ENCODE measurements at places on chromosomes 12 and 14.

GRCh38 chr14:24630872-24631477 is 3.0 kb downstream of the GZMB start:
- peak; percentile 96 for DNase-seq

GRCh38 chr12:13350946-13351345 is 154.4 kb downstream of the EMP1 start:
- no peak for DNase-seq

DNA sequence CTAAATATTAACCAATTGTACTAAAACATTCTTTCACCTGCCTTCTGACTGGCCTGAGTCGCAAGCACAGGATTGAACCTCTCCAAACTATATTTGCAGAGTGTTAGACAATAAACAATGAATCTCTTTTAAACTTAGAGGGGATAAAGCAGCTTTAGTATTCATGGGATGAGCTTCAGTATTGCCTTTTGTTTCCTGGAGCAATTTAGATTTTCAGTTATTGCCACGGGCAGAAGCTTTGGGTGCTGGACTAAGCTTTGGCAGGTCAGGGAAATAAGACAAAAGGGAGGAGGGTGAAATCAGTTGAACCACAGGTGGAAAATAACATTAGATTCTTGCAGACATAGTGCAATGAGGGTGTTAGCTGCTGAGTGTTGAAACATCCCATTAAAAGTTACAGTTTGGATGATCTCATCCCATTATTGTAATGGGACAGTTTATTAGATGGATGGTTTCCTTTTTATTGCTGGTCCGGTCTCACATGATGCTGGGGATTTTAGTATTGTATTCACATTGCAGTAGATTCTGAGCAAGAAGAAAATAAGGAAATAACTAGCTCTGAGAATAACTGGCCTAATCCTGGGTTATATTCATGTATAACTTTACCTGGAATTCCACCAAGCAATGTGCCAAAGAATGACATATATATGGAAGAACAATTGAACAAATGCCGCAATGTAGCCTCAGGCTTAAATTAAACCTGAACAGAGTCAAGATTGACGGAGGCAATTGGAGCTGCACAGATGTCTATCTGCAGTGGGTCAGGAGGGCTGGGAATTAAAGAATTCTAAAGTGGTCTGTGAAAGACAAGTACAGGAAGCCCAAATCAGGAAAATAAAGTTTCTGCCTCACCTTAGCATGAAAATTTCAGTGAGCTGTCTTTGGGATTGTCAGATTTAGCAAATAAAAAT is 1092.8 kb upstream of the SEL1L start:
- DNase-seq = no peak

- no peak for DNase-seq
Observed at GRCh38 chr14:54050759-54051158, 94.1 kb upstream of the BMP4 start.

DNA sequence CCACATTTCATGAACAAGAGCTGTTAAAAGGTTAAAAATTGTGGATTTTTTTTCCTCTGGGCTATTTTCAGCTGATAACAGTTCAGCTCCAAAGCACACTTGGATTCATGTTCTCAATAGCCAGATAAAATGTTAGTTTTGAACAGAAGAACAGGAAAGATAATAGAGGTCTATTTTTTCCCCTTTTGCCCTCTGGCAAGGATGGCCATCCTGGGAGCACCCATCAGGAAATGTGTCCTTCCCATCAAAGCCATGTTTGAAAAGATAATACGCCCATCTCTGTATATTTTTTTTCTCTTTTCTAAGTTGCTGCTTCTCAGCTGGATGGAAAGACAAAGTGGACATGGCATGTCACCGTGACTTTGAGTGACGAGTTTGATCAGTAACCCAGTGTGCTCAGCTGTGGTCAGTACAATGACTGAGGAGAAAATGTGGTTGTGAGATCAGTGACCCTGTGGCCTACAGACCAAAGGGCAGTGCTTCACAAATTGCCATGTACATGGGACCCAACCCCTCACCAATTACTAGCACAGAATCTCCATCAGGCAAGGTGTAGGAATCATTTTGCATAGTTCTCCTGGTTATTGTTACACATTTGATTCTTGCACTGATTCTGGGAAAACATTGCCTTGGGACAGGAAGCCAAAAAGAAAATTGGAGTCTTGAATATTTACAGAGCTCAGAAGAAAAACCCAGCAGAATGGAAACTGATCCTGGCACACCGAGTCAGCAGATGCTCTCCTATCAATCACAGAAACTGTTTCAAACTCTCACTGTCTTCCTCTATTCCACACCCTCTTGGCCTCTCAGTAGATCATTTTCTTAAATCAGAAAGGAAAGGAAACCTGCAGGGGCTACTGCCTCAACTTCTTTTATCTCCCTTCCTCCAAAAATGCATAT is 64.3 kb downstream of the ANO6 start:
- DNase-seq = no peak

DNA sequence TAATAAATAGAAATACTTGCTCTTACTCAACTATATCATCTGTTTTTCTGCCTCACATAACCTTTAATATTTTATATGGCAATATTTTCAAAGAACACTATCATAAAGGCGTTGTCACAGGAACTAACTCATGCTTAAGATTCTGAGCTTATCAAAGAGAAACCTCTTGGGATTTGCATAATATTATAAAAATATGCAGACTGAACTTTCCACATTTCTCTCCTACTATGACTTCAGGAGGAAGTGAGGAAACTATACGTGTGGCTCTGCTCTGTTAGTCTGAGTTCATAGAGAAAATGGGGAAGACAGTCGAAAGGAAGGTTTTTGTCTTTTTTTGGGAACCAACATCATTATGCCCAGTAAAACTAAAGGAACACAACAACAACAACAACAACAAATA is 124.7 kb downstream of the GARIN6 start:
- no peak for DNase-seq

DNA sequence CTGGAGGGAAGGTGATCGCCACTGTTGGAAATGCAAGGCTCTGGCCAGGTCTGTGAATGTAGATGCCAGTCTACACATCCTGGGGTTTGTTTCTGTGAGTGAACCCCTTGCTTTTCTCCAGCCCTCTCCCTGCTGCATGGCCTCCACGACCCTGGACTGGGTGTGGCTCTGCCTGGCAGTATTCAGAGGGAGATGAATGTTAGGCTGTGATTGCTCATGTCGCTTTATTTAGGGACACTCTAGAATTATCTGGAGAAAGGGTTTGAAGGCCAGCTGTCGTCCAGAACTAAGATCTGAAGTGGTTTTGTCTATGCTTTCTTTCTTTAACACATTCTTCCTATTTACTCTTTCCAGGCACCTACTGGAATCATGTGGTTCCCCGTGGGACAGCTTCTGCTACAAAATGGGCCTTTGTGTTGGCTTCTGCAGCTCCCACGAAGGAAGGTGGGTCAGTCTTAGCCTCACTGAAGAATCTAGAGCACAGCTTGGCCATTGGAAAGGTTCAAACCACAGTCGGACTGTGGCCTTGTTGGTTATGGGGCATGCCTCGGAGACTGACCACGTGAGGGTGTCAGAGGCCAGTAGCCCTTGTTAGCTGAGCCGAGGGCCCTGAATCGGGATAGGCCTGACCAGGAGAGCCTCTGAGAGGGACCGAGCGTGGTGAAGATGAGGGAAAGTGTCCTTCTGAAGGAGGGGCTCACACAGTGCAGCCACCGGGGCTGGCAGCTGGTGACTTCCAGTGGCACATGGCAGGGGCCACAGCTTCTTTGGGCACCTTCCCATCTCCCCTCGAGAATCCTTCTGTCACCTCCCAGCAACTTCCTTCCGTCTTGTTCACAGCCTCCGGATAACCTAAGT is 59.1 kb downstream of the ANKRD9 start:
- DNase-seq = no peak

DNA sequence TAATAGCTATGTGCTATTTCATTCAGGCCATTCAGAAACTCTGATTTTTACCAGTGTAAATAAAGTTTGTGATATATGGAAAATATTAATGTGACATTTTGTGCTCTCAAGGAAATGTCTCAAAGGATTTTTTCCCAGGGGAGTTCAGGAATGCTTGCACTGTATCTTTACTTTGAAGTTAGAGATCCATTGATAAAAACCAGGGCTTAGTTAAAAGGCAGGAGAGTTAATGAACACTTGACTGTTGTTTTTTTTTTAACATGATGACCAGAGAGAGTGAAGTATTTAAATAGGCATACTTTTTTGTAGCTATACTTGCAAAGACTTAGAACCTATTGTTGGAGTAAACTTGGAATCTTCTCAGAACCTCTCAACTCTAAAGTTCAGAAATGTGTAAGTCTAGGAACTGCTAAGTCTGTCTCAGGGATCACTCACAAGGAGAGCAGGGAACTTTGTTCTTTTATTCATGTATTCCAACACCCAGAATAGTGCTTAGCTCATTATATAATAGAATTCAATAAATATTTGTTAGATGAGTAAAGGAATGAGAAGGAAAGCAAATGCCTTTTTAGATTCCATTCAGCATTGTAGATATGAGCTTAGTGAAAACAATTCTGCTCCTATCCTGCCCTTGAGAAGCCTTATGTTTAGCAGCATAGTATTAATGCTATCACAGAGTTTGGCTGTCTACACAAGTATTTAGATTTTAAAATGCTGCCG is 117.5 kb downstream of the DAAM1 start:
- DNase-seq = no peak

DNA sequence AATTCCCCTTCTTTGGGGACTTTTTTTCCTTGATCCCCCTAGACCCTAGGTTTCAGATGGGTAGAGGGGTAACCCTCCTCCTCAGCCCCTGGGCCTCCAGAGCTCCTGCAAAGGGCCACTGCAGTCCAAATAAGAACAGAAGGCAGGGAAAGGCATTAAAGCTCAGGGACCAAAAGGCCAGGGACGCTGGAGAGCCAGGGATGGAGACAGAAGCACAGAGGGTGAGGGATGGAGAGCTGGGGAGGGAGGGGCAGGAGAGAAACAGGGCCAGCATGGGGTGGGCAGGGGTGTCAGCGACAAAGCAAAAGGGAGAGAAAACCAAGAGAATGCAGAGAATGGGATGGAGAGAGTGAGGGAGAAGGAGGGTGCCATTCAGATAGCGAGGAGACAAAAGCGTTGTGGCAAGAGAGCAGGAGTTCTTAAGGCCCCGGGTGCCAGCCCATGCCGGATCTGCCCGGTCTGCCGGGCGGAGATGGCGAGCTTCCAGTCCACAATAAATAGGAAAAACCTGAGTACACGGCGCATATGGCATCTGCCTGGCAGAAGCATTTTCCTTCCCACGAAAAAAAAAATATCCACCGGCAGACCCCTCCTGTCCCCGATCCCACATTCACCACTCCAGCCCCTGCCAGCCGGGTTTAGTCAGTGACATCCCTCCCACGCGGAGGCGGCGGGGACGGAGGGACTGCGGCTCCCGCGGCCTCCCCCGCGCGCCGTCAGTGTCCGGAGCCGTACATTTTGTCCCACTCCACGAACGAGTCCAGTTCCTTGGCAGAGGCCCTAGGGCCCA is 28.6 kb downstream of the FIGNL2 start:
- DNase-seq = peak; percentile 37

DNA sequence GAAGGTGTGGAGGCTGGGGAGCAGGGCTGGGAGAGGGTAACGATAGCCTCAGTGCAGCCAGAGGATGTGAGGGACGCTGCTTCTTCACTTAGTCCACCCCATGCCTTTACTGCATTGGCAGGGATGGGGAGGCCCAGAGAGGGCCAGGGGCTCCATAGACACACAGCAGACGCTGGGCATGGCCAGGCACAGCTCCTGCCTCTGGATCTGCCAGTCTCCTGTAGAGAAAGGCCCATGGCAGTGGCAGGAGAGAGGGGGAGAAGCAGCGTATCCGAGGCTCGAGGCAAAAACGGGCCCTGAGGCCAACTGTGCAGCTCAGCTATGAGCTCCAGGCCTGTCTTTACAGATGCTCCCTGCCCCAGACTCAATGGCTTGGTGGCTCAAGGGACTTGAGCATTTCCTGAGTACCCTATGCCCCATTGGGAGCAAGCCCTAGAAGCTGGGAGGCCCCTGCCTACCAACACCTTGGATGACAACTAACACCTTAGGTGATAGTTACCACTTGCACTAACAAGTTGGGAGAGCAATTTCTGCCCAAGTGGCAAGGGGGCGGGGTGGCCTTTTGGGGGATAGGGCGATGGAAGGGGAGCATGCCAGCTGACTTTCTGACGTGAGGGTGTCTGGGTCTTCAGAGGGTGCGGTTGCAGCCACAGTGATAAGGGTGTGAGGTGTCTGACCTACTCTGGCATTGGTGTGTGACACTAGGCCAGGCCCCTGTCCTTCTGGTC is 5.0 kb upstream of the LBHD2 start:
- no peak for DNase-seq

DNA sequence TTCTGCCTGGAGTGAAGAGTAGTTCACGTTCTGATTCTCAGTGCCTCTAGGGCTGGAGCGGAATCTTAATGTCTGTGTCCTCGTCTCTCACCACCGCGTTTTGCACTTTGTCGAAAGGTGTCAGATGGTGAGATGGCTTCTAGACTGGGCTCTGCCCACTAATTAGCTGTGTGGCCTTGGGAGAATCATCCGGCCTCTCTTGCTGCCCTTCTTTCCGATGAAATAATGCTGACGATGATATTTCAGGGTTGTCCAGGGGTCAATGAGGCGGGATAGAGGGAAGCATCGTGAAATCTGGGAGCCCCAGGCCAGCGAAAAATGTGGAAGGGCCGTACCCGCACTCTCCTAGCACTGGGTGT is 811 bp upstream of the GALNT16 start:
- no peak for DNase-seq

DNA sequence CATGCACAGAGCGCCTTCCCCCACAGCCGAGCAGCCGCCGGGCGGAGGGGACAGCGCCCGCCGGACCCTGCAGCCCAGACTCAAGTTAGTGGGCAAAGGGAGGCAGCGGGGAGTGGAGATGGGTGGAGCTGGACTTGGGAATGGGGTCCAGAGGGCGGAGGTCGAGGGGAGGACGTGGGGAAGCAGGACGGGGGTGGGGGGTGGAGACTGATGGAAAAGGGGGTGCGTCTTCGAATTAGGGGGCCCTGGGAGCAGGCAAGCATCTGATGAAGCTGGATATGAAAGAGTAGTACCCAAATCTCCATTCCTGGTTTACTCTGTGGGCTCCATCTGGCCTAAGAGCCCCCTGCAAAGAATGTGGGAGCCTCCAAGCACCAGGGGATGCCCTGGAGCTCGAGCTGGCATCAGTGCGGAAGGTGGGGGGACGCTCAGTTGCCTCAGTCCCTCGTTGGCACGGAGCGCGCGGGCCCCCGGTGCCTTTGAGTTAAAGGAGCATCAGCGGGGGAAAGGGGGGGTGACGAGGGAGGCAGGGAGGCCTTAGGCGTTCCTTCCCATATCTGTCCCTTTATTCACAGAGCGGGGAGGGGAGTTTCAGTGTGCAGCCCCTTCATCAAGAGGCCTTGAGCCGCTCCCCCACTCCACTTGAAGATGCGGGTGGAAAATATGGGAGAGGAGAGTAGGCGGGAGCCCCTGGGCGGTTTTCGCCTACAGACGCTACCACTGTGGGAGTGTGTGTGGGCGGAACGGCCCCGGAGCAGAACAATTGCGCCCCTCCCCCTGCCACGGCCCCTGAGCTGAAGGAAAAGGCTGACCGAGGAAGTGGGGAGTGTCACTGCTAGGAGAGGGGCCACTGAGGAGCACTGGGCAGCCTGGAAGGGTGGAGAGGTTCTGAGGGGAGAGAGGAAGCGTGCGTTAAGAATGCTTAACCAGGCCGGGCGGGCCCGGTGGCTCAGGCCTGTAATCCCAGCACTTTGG is 644 bp downstream of the NAB2 start:
- DNase-seq = no peak

Measured in NCI-H2081 (cell line).